NCI-H1436 (cell line): ENCODE measurements at places on chromosomes 13 and 19.
A peak's percentile ranks its signal among the peaks of the same experiment; 100 is the strongest.

DNA sequence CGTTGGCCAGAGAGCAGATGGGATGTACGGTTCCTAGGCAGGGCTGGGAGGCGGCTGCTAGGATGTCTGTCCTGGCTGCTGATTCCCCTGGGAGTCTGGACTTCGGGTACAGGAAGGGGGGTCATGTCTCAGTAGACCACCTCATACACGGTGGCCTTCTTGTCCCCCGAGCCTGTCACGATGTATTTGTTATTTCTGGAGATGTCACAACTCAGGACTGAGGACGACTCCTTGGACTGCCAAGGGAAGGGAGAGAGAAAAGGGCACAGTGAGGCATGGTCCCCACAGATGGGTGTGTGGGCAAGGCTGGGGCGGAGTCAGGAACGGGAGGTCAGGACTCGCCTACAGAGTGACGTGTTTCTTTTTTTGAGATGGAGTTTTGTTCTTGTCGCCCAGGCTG is 20.4 kb downstream of the TLE6 start:
- no peak for DNase-seq

DNA sequence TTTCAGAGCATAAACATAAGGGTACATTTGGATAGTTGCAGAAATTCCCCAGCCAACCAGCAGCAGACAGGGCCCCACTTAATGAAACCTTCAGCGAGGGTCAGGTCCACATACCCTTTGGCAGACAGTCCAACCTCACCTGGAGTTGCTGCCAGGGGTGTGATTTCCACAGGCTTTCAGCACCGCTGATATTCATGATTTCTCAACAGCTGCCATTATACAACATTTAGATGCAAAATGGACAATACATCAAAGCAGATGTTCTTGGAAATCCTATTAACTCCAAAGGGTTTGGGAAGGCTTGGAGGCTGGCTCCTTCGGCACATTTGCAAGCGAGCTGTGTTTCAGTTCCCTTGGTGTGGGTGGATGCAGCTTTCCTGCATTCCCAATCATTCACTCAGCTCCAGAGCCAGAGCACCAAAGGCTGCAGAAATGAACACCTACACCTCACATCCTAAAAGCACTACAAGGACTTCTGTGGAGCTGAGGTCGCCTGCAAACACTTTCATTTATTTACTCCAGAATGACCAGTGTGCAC is 147.2 kb upstream of the VSTM2B start:
- DNase-seq = no peak

DNA sequence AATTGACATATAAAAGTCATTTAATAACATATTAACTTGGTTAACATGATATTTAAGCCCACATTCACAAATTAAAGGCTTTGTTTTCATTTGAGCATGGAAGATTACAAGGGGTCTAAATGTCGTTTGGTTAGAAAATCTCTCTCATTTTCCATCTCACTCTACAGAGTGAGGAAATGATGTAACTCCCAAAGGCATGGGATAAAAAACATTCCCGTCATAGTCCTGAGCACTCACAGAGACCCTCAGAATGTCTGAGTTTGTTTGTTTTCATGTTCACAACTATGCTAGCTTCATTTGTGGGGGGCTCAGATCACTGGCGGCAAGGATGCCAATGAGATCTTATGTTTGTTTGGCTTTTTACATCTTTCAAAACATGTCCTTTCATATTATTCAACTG is 307.5 kb downstream of the TBC1D4 start:
- DNase-seq = no peak

- DNase-seq = peak; percentile 0
Measured at GRCh38 chr13:23921451-23921888, 24.2 kb upstream of the C1QTNF9B start.

DNA sequence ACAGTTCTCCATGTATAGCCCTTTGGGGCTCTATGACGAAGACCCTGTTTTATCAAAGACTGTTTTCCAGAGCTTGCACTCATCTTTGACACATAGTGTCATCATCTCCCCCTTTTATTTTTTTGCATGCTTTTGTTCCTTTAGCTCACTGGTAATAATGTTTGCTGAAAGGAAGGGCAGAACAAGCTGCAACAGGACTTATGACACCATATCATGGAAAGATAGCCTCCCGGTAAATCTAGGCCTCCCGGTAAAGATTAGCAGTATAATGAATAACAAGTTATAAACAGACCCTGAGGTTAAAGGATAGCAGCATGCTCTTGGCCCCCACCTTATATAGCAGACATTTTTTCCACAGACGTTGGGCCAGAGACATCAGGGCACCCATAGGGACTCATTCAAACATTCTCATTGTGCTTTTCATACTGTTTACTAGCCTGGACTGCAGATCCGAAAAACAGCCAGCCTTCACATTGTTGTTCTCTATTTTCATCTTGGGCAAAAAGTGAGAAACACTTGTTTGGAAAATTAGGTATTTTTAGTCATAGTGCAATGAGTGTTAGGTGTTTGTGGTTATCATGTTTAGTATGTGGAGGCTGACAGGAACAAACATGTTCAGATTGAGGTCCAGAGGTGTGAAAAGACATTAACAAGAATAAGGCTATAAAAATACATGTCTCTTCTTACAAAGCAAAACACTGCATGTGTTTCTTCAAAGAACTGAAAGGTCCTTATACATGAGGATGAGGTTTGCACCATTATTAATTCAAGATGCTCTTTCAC is 136.9 kb upstream of the SPRY2 start:
- DNase-seq = no peak

GRCh38 chr19:17837972-17838371 is 9.8 kb downstream of the JAK3 start:
- no peak for DNase-seq

DNA sequence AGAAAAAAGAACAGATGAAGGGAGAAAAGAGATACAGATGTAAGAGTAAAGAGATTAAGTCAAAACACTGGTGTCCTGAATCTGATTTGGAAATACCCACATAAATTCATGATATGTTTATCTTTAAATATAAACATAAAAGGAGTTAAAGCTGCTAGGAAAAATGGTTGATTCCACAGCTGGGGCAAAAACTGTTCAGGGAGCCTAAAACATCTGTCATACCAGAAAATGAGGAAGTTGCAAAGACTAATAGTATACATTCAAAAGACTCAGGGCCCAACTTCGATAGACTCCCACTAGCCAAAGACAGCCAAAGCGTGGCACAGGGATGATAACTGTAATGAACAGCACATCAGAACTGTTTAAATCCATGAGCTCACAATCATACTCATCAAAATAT is 62.0 kb downstream of the ABCC4 start:
- DNase-seq = no peak

DNA sequence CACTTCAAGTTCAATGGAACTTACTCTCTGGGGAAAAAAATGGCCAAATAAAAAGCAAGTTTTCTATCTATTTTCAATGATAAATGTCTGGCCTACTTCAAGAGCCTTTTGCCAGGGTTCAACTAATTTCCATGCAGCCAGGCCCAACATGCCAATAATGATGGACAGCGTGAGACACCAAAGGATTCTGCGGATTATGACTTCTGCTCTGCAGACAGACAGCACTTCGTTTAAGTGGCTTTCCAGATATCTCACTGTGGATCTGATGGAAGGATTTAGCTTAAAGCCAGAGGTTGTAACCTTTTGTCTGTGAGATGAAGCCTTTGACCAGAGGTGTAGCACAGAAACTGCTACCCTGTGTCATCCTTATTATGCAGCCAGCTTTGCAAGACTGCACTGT is 614.2 kb downstream of the DCT start:
- no peak for DNase-seq

GRCh38 chr13:110475550-110476219 is 85.8 kb downstream of the RAB20 start:
- no peak for DNase-seq

DNA sequence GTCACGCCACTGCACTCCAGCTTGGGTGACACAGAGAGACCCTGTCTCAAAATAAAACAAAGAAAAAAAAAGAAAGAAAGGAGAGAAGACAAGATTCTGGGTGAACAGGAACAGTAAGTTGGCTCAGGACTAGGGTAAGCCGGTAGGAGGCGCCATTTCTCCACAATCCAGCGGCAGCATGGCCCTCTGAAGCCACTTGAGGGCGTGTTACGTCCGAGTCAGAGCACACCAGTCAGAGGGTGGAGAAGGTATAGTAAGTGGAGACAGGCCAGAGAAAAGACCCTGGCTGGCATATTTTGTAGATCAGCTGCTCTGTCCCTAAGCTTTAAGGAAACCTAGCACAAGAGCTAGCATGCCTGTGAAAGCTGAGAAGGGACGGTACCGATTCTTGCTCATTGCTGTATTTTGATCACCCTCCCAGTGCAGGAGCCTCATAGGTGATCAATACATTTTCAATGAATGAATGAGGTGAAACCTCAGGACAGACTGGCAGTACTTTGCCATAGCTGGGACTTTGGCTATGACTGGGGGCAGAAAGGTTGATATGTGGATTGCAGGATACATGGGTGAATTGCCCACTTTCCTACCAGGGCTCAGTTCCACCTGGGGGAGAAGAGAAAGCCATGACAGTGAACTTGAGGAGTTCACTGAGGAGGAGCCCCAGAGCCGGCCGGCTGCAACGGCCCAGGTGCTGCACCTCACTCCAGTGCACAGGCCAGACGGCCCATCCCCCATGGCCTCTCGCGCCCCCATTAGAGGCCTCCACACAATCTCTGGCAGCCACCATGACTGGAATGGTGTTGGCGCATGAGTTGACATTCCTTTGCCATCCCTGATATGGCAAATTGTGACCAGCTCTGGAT is 23.5 kb downstream of the POU2F2 start:
- peak; percentile 89 for DNase-seq

DNA sequence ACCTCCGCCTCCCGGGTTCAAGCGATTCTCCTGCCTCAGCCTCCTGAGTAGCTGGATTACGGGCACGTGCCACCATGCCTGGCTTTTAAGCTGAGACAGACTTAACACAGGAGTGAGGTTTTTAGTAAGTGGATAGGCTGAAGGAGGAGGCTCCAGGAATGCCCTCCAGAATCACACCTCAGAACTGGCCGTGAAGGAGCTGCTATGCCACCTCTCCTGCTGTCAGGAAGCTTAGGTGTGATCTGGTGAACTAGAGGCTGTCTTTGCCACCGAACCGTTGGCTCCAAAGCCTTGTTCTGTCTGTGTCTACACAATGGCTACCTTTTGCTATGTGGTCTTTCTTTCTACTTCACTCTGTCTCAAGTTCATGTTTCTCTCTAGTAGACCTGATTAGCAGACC is 4.2 kb downstream of the PDCD2L start:
- no peak for DNase-seq

GRCh38 chr19:39251846-39252245 is 3.2 kb upstream of the IFNL4 start:
- DNase-seq = no peak
